Upper lobe of right lung (tissue), 1 donor: ENCODE measurements at places on chromosomes 12 and 14. TPM values are rescaled to one million over a fixed set of nuclear protein-coding genes. Genes with fewer than 3 reads are reported as not detected.

GRCh38 chr12:122975790-122976647 is 975 bp downstream of the OGFOD2 start:
- DNase-seq, result no peak

GRCh38 chr12:54262403-54262925 is 17.5 kb downstream of the CBX5 start:
- DNase-seq, result no peak

DNA sequence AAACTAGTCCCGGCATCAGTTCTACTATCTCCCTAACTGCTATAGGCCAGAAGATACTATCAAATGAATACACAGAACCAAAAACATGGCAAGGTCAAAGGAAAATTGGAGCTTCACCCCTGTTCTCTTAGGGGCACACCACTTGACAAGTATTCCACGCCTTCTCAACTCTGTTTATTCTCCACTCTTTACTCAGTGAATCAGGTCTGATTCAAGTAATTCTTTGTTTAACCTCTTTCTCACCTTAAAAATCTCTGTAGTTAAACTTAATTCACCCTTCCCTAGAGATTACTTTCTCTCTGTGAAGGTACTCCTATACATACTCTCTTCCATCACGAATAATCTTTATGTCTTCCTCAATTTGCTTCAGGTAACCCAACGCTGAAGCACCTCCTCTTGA is 248.9 kb downstream of the MED13L start:
- no peak for DNase-seq

Gene DHRS2
- total RNA-seq, result 0.61 TPM

GRCh38 chr12:104668274-104668718 is 211.5 kb downstream of the CHST11 start:
- DNase-seq, result no peak

Gene CLEC9A
- total RNA-seq, result 0.43 TPM

- no peak for DNase-seq
These were observed 316.5 kb upstream of the OR4E1 start for GRCh38 chr14:21990116-21990515.

GRCh38 chr12:31867292-31867691 is 91.9 kb upstream of the RESF1 start:
- DNase-seq, result no peak

- DNase-seq, result no peak
These were observed 68.7 kb downstream of the RFX4 start for GRCh38 chr12:106651552-106651951.

DNA sequence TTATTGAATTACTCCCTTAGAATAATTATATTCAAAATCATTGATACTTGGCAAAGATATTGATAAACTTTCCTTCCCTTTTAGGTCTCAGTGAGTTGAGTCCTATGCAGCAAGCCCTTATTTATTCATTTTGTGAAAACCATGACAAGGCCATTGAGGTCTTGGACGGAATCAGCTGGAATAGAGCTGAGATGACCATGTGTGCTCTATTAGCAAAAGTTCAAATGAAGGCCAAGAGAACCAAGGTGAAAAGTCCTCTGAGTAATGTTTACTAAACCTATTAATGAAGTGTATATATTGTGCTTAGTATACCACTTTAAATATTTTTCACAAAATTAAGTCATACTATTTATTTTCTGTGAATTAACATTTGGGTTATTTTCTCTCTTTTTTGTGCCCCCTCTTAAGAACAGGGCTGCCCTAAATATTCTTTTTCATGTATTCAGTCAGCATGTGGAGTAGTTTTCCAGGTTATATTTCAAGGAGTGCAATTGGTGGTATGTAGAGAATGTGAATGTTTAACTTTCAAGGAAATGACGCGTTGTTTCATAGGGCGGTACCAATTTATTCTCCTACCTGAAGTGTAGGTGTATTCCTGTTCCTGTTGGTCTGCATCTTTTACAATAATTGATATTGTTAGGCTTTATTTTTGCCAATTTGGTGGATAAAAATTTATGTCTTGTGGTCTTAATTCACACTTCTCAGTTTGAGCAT is 201.4 kb downstream of the TTC6 start:
- DNase-seq, result no peak

GRCh38 chr14:32567543-32568384 is 238.7 kb downstream of the AKAP6 start:
- DNase-seq, result no peak

Gene GARIN6
- not detected for total RNA-seq

GRCh38 chr14:65164068-65164824 is 61.9 kb upstream of the MAX start:
- no peak for DNase-seq

DNA sequence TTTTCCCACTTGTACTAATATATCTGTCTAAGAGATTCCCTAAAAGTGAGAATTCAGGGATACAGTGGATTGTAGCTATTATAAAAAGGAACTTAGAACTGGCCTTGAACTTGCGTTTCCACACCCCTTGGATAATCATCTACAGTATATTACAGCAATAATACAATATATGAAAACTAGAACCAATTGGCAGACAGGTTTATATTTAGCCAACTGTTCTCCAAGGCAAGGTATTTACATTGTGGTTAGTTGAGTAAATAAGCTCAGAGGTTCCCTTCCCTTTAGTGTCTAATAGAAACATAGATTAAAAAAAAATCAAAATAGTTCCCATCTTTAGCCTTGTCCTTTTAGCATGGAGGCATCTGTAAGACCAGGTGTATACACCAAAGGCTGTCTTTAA is 42.1 kb downstream of the LIMA1 start:
- no peak for DNase-seq

DNA sequence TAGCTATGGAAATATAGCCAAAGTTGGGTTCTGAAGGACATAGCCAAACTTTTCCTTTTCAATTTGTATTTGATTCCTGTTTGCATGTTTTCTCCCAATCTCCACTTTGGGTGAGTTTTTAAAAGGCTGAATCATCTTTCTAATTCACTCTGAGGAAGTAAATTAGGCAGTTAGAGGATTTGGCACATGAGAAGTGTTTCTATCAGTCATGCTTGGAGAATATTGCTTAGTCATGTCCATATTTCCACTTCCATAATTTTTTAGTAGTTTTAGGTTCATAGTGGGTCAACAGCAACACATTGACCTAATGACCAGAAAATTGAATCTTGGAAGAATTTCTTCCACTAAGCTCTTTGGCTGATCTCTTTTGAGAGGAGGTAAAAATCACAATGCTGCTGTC is 21.8 kb downstream of the IRAK3 start:
- no peak for DNase-seq

DNA sequence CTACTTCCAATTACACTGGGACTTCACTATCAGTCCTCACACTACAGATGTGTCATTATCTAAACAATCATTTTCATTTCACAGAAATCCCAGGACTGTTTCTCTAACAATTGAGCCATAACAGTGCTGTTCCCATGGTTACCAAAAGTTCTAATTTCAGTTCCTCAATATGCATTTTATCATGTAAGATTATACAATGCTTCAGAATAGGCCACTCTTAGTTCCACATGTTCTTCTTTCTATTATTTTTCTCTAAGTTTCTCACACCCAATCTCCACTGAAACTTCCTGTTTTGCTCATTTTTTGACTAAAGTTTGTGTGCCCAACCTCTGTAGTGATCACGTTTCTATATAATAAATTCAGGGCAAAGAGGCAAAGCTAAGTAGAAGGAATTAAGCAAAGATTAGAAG is 185.8 kb downstream of the DUSP6 start:
- no peak for DNase-seq

Gene GALNT4
- total RNA-seq, result 7.8 TPM

GRCh38 chr12:56486694-56487093 is 1.3 kb downstream of the GLS2 start:
- no peak for DNase-seq

DNA sequence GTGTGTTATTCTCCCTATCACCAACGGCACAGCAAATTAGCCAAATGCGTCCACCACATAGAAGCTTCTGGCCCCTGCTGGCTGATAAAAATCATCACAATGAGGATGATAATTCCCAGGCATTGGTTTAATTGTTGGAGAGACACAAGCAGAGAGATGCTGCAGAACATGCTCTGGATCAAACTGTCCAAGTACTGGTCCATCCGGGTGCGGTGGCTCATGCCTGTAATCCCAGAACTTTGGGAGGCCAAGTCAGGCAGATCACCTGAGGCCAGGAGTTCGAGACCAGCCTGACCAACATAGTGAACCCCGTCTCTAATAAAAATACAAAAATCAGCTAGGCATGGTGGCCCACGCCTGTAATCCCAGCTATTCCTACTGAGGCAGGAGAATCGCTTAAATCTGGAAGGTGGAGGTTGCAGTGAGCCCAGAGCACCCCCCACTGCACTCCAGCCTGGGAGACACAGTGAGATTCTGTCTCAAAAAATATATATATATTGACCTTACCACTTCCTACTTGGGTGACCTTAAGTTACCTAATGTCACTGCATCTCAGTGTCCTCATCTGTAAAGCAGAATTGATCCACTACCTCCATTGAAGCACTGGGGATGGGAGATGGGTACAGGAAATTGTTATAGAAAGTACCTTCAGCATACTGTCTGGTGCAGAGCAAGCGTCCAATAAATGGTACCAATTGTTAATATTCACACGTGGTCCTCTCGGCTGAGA is 83.7 kb upstream of the EGLN3 start:
- DNase-seq, result no peak

DNA sequence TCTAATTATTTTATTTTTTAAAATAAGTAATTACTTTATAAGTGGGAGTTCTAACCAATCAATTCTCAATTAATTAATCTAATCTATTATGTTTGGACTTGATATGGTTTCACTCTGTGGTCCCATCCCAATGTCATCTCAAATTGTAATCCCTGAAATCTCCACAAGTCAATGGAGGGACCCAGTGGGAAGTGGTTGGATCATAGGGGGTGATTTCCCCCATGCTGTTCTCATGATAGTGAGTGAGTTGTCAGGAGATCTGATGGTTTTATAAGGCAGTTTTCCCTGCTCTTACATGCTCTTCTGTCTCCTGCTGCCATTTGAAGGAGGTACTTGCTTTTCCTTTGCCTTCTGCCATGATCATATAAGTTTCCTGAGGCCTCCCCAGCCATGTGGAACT is 836.1 kb downstream of the GALC start:
- no peak for DNase-seq

DNA sequence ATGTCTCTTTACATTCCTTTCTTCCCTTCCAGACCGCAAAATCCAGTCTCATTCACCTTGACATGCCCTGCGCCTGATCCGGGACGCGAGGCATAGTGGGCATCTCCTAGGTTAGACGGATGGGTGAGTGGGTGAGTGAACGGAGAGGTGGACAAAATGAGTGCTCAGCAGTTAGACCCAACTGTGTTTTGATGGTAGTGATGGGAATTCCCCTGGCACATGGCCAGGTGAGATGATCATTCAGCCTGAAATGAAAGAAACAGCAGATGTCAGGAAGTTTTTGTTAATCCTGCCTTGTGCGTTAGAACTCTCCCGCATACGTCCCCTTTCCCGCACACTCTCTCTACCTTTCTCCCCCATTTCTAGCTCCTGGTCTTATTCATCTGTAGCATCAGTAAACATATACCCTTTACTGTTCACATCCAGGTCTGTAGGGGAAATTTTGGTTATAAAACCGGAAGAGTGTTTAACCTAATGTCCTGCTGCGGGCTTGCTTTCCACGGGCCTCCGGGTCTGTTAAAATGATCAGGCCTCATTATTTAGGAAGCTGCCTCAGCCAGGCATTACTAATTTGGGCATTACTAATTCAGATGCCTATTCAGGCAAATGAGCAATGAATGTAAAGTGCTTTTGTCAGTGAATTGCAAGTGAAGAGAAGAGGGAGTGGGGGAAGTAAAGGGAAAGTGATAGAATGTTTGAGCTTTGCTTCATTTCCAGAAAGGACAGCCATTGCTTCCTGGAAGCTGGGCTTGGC is 172.8 kb downstream of the ETV6 start:
- DNase-seq, result no peak

DNA sequence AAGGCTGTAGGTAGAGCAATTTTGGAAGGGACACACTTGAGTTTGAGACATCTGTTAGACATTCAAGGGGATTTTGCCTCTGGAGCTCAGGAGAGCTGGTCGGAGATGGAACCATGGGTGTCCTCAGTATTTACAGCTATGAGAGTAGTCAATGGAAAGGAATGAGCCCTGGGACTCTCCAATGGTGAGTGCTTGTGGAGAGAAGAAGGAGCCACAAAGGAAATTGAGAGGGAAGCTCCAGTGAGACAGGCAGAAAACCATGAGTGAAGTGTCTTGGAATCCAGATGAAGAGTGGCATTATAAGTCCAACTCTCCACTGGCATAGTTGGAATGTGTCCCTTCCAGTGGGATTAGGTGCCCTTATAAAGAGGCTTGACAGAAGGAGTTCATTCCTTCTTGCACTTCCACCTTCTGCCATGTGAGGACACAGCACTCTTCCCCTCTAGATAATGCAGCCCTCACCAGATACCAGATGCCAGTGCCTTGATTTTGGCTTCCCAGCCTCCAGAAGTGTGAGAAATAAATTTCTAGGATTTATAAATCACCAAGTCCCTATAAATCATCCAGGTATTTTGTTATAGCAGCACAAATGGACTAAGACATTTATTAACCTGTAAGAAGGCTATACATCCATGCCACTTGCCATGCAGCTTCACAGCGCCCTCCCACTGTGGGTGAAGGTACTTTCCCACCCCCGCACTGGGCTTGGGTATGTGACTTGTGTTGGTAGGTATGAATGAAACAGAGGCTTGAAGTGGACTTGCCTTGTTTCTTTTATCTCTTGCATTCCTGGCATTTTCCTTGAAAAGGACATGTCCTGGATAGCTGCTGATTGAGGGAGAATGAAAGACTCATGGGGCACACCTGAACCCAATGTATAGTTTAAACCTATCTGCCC is 27.3 kb downstream of the LLPH start:
- no peak for DNase-seq
